Cardiac fibroblast (primary cell): ENCODE measurements at places on chromosomes 7 and 10.

GRCh38 chr10:122348512-122348911 is 26.0 kb upstream of the PLEKHA1 start:
- no peak for DNase-seq

- no peak for DNase-seq
Observed at GRCh38 chr10:1367938-1368841, 312.0 kb downstream of the WDR37 start.

GRCh38 chr10:36341471-36341870 is 699.4 kb upstream of the FZD8 start:
- no peak for DNase-seq

- DNase-seq, result no peak
Observed at GRCh38 chr7:40777730-40778312, 643.0 kb downstream of the SUGCT start.
